Hematopoietic multipotent progenitor cell treated with erythropoietin and hydrocortisone succinate and interleukin-3 and kit ligand, for 8 days (in vitro differentiated cells): ENCODE measurements at places on chromosomes 13 and 19.
A peak's percentile ranks its signal among the peaks of the same experiment; 100 is the strongest.

GRCh38 chr19:53172889-53173288, 14.0 kb upstream of the ZNF347 start:
- peak; percentile 12 for DNase-seq

DNA sequence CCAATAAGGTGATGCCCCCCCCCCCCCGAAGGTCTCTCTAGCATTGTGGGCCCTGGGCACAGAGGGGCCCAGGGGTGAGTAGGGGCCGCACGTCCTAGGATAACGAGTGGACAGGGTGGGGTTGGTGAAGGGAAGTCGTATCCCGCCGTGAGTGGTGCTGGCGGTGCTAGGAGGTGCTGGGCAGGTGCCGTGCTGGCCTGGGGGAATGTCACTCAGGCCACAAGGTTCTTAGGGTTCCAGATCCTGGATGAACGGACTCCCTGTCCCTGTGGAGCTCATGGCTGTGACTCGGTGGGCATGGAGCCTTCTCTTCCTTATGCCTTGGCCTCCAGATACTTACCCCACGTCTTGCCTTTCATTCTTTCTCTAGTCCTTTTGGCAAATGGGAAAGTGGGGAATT, 157.4 kb upstream of the SOX1 start:
- no peak for DNase-seq

- no peak for DNase-seq
Observed at GRCh38 chr13:29847501-29847983, 2.9 kb downstream of the UBL3 start.

DNA sequence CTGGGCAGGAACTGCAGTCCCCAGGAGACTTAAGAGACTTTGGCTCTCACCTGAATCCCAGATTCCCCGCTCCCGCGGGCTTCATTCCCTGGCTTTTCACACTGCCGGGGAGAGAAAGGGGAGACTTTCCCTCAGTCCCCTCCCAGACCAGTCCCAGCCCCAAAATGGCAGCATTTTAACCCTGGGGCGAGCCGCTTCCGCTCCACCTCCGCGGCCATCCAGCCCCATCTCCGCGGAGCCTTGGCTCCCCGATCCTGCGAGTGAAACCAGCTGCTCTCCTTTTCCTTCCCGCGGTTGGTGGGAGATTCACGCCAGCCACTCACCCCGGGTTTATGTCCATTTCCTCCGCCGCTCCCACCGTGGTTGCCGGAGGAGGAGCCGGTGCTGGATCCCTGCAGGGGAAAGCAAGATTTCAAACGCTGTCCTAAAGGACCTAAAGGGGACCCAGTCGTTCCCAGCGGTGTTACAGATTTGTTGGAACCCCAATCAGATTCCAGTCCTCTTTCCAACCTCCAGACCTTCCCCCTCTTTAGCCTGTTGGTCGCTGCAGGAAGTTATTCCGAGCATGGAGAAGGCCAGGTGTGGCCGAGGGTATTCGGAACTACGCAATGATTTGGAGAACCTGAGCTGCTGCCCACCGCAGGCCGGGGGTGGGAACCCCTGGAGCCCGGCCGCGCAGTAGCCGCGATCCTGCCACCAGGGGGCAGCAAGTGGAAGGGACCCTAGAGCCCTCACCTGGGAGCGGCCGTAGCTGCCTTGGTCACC, 3.4 kb downstream of the DMKN start:
- peak; percentile 46 for DNase-seq

DNA sequence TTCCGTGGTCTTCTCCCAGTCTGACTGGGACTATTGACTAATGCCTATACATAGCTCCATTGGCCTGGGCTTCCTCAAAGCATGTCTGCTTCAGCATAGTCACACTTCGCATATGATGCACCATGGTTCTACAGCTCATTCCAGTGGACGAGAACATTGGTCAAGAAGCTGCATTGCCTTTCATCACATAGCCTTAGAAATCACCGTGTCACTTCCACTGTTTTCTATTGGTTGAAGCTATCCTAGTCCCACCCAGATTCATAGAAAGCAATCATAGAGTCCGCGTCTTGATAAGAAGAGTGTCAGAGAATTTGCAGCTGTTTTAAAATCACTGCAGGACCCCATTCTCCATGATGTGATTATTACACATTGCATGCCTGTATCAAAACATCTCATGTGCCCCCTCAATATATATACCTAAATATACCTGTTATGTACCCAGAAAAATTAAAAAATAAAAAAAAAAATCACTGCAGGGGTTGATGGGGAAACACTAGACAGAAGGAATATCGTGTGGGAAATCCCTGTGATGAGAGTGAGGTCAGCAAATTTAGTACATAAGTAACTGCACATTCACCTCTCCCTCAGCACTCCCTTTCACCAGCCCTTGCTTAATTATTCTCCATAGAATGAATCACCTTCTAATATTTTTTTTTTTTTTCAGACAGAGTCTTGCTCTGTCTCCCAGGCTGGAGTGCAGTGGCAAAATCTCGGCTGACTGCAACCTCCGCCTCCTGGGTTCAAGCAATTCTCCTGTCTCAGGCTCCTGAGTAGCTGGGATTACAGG, 2.2 kb upstream of the ARHGAP33 start:
- DNase-seq, result peak; percentile 8

GRCh38 chr19:28544451-28545261, 668.3 kb downstream of the UQCRFS1 start:
- no peak for DNase-seq

DNA sequence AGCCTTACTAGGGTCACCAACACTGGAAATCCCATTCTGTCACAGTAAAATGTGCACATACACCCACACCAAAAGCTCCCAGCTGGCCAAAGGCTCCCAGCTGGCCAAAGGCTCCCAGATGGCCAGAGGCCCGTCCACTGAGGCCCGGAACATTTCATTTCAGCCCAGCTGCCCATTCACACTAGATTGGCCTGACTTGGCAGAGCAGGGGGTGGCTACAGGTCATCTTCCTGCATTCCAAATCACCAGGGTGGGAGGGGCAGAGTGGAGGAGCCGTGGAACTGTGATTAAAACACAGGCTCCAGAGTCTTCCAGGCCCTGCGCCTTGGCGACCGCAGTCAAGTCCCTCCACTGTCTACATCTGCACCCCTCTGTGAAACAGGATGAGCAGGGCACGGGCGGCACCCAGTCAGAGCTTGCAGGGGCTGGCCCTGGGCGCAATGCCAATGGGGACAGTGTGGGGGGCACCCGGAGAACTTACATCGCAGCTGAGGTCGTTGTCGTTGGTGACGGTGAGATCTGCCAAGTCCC, 10.1 kb upstream of the PRKD2 start:
- DNase-seq, result no peak

DNA sequence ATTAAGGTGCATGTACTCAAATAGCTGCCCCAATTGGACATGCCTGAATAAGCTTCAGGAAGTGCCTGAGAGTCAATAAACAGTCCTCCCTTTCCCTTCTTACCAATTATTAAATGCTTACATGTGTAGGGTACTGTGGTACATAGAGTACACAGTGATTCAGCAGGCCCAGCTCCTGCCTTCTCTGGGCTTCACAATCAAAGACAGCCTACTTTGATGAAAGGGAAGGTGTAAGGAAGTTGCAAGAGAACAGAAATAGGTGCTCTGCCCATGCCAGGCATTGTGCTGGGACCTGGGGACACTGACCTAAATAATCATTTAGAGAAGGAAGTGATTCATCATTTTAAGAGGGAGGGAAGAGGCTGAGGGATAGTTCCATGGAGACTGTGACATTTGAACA, 17.2 kb downstream of the FRY start:
- DNase-seq, result no peak

GRCh38 chr19:45985321-45985720, 9.9 kb upstream of the CCDC61 start:
- no peak for DNase-seq

GRCh38 chr19:408441-408901, 476 bp downstream of the C2CD4C start:
- no peak for DNase-seq

DNA sequence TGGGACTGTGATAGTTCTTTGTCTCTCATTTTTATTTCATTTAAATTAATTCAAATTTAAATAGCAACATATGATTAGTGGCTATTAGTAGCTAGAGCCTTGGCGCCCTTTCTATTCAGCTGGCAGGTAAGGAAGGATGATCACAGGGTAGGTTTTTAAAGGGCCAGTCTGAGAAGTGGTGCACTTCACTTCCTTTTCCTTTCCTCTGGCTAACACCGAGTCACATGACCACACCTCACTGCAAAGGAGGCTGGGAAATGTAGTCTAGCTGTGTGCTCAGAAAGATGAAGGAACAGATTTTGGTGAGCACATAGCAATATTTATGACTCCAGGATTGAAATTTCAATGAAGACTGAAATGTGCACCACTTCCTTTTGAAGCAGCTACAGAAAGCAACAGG, 128.7 kb downstream of the TSHZ3 start:
- DNase-seq, result peak; percentile 47

GRCh38 chr13:48592688-48593049, 59.8 kb upstream of the RCBTB2 start:
- no peak for DNase-seq

DNA sequence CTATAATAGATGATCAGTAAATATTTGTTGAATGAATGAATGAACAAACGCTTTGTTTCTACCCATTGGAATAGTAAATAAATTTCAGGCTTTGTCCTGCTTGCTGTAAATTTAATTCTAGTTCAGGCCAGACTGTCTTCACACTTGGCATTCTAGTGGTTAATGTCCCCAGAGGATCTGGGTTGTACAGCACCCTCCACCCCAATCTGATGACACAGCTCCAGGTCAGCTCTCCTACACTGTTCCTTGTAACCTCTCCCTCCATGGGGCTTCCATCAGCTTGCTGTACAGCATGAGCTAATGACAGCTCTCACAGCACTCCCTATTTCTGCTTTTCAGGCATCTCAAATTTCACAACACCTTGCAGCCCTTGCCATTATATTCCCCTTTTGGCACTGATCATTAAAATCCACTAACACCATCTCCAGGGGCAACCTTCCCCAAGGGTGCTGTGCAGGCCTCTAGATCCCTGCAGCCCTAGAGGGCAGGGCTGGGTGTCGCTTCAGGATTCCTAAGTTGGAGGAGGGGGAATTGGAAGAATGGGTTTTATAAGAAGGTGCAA, 12.7 kb upstream of the KL start:
- no peak for DNase-seq

GRCh38 chr19:12034620-12035019, 859 bp downstream of the ZNF433 start:
- DNase-seq, result no peak

DNA sequence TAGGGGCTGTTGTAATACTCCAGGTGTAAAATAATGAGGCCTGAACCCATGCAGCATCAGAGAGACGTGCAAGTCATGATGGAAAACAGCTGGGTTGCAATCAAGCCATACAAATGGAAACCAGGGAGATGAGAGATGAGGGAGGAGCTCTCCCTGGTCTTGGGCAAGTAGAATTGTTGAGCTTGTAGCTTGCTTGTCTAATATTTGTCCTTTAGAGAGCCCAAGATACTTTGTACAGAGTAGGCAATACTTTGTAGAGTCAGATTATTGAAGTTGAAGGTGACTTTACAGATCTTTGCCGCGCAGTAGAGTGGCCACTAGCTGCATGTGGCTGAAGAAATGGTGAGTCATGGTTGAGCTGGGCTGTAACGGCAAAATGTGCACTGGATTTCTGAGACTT, 8.3 kb downstream of the ATP8A2 start:
- DNase-seq, result peak; percentile 53
